NCI-H2107 (cell line): ENCODE measurements at places on chromosomes 13 and 19.

- DNase-seq = no peak
Observed at GRCh38 chr13:21898459-21898858, 227.6 kb downstream of the FGF9 start.

- peak; percentile 83 for DNase-seq
Observed at GRCh38 chr19:18280247-18281081, 958 bp downstream of the JUND start.

DNA sequence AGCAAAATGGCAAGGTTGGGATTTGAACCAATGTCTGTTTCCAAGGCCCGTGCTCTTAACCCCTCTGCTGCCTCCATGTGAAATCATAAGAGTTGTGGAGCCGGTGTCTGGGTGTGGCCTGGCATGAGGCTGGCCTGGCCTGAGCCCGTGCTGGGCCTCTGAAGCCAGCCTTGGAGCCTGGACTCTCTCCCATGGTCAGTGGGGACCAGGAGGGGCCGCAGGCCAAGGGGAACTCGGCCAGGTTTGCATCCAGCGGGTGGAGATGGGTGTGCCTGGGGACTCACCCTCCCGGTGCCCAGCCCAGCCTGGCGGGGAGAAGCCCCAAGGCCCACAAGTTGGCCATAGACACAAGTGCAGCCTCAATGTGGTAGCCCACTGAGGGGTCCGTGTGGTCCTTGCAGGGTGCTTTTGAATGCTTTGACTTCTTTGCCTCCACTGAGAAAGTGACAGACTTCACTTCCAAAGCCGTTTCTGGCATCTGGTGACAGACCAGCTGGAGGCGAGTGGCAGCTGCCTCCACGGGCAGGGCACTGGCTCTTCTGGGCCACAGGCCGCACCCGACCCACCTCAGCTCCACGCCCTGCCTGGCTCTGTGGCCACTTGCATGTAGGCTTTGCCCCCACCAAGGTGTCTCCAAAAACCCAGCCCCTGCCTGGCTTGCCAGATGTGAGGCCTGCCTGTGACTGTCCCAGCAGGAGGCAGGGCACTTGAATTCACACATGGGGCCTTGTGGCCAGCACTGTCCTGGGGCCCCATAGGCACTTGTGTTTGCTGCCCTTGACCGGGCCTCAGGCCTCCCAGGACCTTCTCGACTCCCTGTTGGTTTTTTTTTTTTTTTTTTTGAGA is 26.2 kb upstream of the NCCRP1 start:
- DNase-seq = no peak

DNA sequence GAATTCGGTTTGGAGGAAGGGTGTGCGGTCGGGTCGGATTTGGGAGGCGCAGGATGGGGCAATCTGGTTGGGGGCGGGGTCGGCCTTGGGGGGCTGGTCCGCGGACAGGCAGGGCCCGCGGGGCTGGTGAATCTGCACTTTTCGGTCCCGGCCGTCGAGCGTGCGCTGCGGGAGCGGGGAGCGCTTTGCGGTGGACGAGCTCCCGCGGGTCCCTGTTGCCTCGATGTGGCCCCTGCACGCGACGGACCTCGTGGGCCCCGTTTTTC is 11.9 kb downstream of the PEAK3 start:
- no peak for DNase-seq

DNA sequence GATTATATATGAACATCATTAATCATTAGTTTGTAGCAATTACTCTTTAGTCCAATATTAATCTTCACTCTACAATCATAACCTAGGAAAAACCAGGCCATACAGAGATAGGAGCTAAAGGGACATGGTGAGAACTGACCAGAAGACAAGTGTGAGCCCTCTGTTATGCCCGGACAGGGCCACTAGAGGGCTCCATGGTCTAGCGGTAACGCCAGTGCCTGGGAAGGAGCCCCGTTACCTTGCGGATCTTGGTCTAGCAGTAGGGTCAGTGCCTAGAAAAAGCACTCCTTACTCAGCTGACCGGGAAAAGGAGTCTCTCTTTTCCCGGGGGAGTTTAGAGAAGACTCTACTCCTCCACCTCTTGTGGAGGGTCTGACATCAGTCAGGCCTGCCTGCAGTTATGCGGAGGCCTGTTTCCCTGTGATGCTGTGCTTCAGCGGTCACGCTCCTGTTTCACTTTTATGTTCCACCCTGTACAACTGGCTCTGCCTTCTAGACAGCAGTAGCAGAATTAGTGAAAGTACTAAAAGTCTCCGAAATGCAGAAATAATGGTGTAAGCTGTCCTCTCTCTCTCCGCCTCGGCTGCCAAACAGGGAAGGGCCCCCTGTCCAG is 13.8 kb downstream of the OR7D4 start:
- no peak for DNase-seq

GRCh38 chr19:2308114-2308556 is at the start of gene LINGO3:
TSS of gene LINGO3 (minus strand) at chr19:2308154. CDS start at chr19:2291776, 16,378 bp downstream.
- no peak for DNase-seq

DNA sequence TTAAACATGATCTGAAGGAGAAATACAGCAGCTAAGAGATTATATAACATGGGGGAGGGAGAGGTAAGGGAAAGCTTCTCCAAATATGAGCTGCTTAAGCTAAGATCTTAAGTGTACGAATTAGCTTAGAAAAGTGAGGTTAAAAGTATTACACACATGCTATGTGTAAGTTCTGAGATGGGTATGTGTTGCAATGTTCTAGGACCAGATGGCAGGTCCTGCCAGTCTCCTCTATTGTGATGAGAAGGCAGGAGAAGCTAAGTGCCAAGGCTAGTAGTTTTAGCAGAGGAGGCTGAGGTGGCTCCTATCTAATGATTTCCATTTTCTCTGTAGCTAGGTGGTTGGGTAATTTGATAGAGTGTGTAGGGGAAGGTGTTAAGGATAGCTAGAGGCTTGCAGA is 57.6 kb downstream of the MICU2 start:
- DNase-seq = no peak

DNA sequence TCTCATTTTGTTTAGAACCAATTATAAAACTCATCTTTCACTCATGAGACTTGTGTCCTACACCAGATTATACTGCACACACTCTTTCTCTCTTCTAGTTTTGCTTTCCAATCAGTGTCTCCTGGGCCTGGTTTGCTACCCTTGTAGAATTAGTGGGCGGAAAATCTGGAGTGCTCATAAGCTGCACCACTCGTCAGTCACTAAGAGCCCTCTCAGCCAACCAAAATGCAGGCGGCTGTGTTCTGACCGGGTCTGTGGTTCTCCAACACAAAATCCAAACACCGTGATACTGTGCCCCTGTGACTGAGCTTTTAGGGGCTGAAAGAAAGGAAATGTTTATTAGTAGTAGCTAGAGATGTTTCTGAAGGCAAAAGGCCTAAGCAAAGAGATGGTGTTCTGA is 83.7 kb upstream of the OBI1 start:
- peak; percentile 54 for DNase-seq

- DNase-seq = no peak
Observed at GRCh38 chr13:101307181-101307701, 109.1 kb downstream of the NALCN start.

DNA sequence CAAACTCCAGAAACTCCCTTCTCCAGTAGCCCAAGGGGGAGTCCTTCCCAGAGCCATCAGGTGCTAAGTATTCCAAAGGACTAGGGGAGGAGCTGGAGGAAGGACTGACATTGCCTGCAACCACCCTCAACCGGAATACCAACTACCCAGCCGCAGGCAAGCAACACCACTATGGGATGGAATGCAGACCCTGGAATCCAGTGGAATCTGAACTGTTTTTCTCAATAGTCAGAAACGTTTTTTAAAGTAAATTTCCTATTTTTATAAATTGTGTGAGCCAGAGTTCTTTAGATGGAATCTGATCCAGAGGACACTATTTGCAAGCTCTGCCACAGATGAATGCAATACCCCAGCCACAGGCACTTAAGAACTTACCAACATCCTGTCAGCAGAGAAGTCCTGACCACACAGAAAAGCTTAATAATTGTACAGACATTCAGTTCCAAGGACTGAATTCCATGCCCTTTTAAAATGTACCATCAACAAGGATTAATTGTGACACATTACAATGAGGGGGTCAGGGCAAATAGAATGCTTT is 92.1 kb downstream of the USP12 start:
- no peak for DNase-seq

DNA sequence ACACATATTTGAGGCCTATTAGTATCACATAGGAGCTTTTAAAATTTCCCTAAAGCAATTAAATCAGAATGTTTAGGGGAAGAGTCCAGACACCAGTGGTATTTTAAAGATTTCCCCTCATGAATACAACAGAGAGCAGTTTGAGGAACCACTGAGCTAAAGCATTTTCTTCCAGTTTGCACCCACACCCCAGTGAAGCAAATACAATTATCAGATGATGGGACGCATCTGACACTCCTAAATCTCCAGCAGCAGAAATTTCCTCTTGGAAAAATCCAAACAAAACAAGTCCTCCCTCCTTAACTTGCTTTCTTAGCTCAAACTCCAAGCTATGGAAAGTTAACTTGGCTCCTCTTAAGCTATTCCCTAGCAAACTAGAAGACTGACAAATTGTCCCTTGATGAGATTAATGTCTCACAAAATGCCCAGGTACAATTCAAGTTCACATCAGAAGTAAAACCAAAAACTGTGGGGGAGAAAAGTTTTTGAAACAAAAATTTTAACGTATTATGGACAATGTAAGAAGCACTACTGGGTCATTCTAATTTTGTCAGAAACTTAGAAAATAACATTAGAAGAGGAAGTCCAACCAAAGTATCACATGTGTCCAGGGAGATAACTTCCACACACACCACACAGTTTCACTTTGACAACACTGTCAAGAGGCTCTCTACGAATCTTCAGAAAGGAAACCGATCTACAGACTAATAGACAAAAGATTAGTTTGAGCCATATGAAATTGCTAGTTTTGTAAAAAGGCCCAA is 74.1 kb downstream of the ABCC4 start:
- no peak for DNase-seq

DNA sequence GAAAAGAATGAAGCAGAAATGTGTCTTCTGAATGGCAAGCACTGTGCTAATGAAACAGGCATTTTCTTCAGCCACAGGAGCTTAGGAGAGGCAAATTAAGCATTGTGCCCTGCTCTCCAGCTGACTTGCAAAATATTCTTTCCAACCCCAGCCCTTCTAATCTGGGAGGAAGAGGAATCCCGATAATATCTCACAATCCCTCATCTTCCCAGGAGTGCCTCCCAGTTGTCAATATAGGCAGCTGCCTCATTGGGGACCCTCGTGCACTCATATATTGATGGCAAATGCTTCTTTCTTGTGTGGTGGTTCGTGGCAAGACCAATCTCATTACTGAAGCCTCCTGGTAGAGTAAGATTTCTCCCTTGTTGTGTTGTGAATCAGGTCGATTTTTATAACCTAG is 299.0 kb downstream of the COG6 start:
- DNase-seq = no peak

GRCh38 chr13:109572389-109572788 is 214.0 kb downstream of the IRS2 start:
- DNase-seq = no peak

DNA sequence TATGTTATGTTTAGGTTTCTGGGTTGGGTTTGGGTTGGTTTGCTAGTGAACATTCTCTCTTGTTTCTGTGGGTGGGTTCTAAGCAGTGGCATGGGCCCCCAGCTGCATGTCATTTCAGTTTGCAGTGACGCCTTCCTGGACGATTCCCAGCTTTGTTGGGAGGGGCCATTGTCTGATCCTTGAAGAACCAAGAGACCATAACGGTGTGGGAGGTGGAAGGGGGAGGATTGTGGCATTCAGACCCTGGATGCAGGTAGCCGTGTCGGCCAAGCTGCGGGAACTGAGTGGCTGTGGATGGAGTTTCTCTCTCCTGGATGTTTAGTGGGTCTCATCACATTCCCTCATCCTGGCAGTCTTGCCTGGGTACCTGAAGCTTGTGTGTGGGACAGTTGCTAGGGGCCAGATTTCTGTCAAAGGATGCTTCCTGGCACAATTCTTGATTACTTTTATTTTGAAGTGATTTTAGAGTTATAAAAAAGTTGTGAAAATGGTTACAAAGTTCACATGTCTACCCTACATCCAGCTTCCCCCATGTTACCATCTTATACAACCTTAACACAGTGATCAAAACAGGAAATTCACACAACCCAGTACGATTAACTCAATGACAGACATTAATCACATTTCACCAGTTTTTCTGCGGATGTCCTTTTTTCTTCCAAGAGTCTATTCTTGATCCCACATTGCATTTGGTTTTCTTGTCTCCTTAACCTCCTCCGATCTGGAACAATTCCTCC is 123.8 kb downstream of the SIPA1L3 start:
- no peak for DNase-seq

GRCh38 chr19:7709932-7710460 is 8.1 kb upstream of the FCER2 start:
- no peak for DNase-seq
